M059J (cell line): ENCODE measurements at places on chromosomes 6 and 20. TPM values are rescaled to one million over a fixed set of nuclear protein-coding genes. Genes with fewer than 3 reads are reported as not detected.

DNA sequence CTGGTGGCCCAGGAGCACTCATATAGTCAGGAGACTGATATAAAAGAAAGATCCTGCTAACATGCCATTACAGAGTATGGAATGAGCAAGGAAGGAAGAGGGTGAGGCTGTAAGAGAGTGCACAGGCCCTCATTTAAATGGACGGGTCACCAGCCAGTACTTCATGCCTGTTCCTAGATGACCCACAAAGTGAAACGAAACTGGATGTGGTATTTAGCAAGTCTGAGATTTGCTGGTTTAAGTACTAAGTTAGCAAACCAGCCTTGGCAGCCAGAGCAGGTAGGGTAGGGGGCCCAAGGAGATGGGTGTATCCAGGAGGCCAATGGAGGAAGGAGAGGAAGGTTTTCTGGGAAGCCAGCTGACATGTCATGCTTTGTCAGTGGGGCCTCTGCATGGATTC, 15.9 kb downstream of the NT5E start:
- DNase-seq, result peak; percentile 47

DNA sequence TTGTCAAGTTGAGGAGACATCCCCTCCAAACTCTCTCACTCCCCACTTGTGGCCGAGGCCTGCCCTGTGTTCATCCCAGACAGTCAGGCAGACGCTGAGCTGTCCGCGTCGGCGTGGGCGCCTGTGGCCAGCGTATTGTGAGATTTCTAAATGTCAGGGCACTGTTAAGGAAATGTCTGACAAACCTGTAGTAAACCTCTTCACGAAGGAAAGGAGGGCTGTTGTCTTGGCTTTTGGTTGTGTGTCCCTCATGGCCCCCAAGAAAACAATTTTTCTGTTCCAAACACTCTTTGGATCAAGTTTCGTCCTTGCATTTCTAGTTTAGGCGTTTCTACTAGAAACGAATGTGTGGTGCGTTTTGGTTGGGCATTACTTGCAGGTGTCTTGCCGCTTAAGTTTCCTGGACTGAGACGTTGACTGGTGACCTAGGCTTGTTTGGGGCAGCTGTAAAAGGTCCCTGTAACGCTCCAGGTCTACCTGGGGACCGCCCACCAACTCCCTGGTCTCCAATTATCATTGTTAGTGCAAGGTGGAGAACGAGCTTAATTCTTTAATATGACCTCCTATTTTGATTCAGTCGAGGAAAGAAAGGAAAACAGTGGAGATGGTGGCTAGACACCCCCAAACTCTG, 8.7 kb upstream of the POU3F2 start:
- DNase-seq, result no peak

DNA sequence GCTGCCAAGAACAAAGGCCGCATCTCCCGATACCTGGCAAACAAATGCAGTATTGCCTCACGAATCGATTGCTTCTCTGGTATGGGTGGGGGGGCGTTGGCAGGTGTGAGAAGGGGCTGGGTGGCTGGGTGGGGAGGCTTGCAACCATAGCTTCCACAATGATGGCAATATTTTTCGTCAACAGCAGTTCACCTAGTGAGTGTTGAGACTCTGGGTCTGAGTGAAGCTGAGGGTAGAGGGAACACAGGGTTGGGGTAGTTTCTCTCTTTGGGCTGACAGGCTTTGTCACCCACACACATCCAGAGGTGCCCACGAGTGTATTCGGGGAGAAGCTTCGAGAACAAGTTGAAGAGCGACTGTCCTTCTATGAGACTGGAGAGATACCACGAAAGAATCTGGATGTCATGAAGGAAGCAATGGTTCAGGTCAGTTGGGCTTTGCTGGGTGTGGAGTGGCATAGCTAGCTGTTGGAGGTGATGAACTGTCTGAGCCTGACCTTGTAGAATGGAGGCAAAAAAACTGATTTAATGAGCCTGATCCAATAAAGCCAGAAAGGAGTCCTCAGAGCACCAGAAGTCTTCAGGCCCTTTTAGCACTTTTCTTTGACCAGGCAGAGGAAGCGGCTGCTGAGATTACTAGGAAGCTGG, 4.2 kb downstream of the NOP56 start:
- DNase-seq, result no peak

DNA sequence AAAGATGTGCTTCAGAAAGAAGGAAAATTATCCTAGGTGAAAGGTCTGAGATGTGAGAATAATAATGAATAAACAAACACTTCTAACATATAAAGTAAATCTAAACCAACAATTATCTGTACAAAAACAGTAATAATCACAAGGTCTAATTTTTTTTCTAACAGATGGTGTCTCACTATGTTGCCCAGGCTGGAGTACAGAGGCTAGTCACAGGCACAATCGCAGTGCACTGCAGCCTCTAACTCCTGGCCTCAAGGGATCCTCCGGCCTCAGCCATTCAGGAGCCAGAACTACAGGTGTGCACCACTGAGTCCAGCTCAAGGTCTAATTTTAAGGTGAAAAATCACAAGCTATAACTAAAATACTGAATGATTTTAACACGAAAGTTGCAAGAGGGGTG, 17.0 kb upstream of the ZC3H12D start:
- DNase-seq, result no peak

- no peak for DNase-seq
Measured at GRCh38 chr6:160678230-160678629, 14.2 kb upstream of the LPA start.

- DNase-seq, result no peak
Measured at GRCh38 chr6:93139408-93140081, 279.8 kb downstream of the EPHA7 start.

DNA sequence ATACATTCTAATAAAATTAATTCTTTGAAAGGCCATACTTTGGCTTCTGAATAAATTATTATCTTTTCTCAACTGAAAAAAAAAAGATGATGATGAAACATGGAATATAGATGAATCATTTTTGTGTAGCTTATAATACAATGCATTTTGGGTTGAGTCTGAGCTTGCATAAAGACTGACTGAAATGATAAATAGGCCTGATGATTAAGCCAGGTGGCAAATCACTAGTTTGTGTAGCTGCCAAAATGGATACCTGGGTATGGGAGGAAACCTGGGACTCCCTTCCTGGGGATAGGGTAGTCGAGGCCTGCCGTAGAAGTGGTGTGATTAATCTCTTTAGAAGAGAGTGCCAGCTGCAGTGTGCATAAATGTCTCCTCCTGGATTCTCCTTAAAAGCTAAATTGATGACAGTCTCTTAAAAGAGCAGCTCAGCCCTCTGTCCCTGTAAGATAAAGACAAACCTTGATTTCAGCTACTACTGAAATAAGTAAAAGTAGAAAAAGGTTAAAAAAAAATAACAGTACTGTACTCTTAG, 275.1 kb downstream of the GRIK2 start:
- no peak for DNase-seq

GRCh38 chr6:109768485-109768884, 77.4 kb downstream of the FIG4 start:
- peak; percentile 43 for DNase-seq

GRCh38 chr6:57252975-57253374, 30.9 kb upstream of the RAB23 start:
- peak; percentile 51 for DNase-seq

DNA sequence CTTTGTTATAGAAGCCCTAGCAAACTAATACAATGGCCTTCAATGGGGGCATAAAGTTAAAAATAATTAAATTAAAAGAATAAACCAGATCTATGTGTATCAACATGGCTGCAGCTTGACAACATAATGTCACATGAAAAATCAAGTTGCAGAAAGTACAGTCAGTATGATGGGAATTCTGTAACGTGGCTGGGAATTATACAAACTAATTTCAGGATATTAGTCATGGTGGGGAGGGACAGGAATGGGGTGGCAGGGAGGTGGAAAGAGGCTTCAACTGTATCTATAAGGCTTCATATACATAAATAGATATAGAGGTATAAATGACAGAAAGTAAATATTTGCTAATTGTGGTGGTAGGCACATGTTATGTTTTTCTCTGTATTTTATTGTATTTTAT, 107.1 kb downstream of the UNC5CL start:
- DNase-seq, result peak; percentile 78

GRCh38 chr6:104431096-104431495, 428.6 kb downstream of the HACE1 start:
- DNase-seq, result no peak

Gene CCM2L
- total RNA-seq, result not detected in 2 replicates

Gene ANGPT4
- total RNA-seq, result not detected in 2 replicates

Gene MCCD1
- total RNA-seq, result not detected in 2 replicates

Gene CCDC167
- 61.9 and 87.7 TPM in 2 replicates for total RNA-seq

Gene HTR1E
- total RNA-seq, result not detected in 2 replicates

Gene ZKSCAN4
- total RNA-seq, result 3.7 and 11.5 TPM in 2 replicates

Gene ABRACL
- total RNA-seq, result 79.6 and 127 TPM in 2 replicates
